ENCODE measurements at places on chromosomes 12 and 14. TPM values are rescaled to one million over a fixed set of nuclear protein-coding genes. Genes with fewer than 3 reads are reported as not detected.

Gene CLECL1
- 7.7 TPM for total RNA-seq

Gene EML1
- 0.54 TPM for total RNA-seq

Gene CLEC4C
- total RNA-seq: not detected

GRCh38 chr12:23834076-23834475 lies 115.4 kb downstream of the SOX5 start:
- no peak for ATAC-seq

GRCh38 chr12:31959161-31959700 lies at the start of gene RESF1:
Gene RESF1, plus strand, starts transcription at chr12:31959415. Its CDS starts 21,541 bp downstream, at chr12:31980956.
- ATAC-seq: peak; percentile 84

- ATAC-seq: no peak
Measured at GRCh38 chr14:67461996-67462395, 26.5 kb downstream of the TMEM229B start.

DNA sequence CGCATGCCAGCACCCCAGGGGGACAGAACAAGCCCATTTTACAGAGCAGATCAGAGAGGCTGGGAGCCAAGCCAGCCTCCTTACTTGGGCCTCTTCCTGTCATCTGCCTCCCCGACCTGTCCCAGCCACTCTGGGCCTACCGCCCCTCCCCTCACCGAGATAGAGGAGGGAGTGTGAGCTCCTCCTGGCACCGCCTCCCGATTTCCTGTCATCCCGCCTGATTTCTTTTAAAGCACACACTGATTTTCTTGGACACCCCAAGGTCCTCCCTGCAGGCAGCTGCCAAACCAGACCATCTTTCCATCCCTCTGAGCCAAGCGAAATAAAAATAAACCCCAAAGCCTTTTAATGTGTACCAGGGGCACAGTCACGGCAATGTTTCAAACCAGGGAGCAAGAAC lies 108.4 kb downstream of the RFLNA start:
- ATAC-seq: no peak

GRCh38 chr12:94429633-94430032 lies 30.0 kb downstream of the CEP83 start:
- ATAC-seq: no peak
